ENCODE measurements at places on chromosomes 2 and 18.

DNA sequence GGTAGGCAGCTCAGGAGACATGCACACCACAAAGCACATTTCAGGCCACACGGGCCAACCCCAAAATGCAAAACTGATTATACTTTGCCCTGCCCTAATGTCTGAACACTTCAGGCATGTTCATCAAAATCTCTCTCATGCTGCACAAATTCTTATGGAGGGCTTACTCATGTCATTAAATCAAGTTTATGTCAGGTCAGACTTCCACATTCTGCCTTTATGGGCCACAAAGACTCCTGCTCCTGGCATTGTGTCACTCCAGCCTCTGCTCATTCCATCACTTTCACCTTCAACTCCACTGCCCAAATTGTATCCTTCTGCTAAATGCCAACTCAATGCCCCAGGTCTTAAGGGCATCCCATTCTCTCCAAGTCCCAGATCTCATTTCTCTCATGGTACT lies 9.2 kb downstream of the UXS1 start:
- no peak for DNase-seq

DNA sequence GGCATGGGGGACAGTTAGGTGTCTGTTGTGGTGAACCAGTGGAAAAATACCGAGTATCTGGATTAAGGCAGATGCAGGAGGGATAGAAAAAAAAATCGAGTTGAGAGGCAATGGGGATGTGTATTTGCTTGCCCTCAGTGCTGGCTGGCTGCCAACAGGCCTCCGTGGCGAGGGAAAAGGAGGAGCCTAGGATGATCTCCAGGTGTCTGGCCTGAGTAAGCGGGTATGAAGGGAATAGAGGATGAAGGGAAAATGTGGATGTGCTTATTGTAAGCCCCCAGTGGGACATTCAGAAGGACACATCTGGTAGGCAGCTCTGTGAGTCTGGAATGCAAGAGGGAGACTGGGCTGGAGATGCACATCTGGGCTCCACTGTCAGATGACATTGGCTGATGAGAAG lies 22.8 kb downstream of the KCNS3 start:
- DNase-seq = peak; percentile 81

DNA sequence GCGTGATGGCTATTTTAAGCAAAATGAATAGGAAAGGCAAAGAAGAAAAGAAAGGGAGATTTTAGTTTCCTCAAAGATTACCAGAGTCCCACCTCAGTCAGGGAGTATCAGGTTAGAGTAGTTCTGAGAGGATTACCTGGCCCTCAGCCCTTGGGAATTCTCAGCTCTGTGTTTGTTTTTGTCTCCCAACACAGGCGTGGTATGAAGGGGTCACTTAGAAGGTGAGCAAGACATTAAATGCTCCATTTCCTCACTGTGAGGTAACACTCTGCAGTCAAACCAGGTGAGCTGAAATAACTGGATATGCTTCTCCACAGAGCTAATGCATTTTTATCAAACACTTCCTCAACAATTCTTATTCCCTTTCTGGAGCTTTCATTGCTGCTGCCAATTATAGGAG lies 232.2 kb downstream of the IKZF2 start:
- DNase-seq = no peak

- DNase-seq = no peak
These were observed 178.1 kb downstream of the BARD1 start for GRCh38 chr2:214631406-214631805.

DNA sequence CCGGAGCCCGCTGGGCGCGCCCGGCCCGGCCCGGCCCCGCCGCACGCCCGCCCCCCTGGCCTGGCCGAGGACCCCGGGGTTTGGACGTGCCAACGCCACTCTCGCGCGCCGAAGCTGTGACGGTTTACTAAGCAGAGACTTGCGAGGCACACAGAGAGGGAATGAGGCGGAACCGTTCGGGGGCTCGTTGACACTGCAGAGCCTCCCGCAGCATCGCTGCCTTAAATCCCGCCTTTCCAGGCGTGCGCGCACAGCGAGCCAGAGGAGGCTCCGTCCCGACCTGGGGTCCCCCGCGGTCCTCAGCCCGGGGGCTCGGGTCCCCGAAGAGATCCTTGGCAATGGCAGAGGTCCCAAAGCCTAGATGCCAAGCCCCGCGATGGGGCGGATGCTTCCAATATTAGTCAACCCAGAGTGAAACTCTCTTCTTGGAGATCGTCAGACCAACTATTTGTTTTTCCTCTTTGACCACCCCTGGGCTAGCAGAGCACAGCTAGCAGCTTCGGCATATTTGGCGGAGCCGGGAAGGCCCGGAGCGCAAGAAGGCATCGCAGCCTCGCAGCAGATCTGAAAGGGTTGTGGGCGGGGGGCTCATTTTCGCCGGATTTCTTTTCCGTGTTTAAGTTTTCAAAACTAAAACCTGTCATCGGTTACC lies at the start of gene ZNF385B:
ZNF385B (minus strand) TSS at position 197 of the 652 bp plus-strand sequence.
- no peak for DNase-seq

- DNase-seq = no peak
These were observed 30.0 kb downstream of the MEMO1 start for GRCh38 chr2:31980674-31981356.

GRCh38 chr18:61198486-61198885 lies 134.7 kb upstream of the CDH20 start:
- no peak for DNase-seq

DNA sequence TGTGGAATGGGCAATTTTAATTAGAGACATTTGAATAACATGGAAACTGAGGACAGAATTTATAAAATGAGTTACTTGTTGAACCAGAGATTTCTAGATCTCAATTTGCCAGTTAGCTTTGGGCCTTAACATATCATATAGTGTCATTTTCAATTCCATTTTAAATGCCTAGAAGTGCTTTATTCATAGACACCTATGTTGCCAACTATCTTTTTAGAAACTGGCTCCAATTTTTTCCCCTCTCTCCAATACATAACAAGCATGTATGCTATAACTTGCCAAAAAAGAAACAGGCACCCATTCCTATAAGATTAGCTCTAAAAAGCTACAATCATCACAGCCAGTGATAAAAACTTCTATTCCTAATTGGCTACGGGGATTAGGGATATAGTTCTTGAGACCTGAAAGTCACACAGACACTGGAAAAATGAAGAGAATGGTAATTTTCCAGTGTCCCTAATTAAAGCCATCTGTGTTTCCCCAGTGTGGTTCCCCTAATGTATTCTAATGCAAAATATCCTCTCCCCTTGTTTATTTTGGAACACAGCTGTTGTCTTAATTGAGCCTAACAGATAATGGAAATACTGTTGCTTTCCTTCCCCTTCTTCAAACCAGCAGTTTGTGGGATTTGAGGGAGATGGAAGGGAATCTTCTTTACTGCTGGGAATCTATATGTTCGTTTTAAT lies 205.5 kb upstream of the FSHR start:
- no peak for DNase-seq

DNA sequence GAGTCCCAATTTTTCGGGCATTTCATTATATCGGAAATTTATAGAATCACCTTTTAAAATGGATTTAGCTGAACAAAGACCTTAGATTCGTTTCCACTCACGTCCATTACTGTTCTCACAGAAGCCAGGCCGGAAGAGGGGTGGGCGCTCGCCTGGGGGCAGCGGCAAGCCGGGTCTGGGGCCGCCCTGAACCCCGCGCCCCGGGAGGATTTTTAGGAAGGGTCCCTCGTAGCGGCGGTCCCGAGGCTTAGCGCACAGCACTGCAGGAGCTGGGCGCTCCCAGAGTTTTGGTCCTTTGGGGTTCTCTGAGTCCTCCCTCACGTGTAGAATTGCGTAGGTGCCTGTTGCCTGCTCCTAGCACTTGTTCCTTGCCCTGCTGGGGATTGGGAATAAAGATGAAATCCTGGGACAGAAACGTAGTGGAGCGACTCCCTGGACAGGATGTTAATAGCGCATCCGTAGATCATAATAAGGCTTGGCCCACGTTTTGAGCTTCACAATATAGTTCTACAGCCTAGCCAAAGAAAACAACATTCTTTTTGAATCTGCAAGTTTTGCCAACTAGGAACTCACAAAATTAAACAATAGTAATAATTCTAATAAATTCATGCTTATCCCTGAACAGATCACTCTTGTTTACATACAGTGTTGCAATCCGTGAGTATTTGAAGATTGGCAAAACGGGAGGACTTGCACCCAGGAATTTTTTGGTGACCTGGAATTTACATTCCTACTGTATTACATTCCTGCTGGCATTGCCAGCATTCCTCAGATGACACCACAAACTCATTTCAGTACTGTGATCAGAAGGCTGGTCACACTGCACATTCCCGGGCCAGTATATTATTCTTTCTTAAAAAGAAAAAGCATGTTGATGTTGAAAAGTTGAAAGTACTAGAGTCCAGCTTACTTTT lies 875 bp downstream of the C18orf63 start:
- DNase-seq = no peak

DNA sequence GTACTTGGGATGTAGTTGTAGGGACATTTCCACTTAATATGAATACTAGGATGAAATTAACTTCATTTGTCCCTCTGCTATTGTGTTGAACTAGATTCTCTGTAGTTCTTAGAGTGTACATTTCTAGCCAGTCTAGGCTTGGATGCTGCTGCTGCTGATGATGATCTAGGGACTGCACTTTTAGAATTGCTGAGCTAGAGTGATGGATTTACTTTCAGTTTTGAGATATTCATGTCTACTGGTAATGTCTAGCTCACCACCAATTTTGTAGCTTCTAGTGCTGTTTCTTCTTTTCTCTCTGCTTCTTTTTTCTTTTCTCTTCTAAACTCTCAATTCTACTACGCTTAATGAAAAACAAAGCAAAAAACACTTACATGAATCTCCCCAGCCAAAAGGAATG lies 49.4 kb downstream of the MRPS9 start:
- no peak for DNase-seq

DNA sequence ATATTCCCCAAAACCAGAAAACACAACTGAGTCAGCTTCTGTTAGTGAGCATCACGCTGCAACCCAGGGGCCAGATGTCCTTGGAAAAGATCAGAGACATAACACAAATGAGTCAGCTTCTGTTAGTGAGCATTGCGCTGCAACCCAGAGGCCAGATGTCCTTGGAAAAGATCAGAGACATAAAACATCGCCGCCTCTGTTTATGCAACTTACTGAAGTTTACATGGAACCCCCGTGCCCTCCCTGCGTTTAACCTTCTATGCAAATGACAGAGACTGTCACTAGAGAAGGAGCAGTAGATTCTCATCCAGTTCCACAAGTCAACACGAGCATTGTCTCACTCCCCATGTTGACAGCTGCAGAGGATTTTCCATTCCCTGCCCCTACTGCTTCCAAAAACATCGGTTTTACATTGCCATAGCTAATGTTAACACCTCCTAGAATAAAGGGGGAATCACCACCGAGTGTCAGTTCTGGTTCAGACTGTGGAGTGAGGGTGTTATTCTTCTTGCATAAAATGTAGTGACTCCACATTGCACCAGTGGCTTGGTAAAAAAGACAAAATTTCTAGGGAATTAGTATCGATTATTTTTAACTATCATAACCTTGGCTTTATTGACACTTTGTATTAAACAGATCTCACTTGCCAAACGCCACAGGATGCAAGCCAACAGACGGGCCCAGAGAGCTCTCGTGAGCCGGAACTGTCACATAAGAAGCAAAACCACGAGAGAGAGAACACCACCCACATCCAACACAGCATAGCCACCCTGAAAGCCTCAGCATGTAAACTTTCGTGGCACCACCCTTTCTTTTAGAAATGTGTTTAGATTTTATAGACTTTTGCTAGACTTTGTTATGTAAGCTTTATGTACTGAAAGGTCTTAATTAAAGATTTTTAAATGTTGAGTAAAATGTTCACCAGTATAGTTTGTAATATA lies 87.7 kb downstream of the SH3YL1 start:
- DNase-seq = no peak

DNA sequence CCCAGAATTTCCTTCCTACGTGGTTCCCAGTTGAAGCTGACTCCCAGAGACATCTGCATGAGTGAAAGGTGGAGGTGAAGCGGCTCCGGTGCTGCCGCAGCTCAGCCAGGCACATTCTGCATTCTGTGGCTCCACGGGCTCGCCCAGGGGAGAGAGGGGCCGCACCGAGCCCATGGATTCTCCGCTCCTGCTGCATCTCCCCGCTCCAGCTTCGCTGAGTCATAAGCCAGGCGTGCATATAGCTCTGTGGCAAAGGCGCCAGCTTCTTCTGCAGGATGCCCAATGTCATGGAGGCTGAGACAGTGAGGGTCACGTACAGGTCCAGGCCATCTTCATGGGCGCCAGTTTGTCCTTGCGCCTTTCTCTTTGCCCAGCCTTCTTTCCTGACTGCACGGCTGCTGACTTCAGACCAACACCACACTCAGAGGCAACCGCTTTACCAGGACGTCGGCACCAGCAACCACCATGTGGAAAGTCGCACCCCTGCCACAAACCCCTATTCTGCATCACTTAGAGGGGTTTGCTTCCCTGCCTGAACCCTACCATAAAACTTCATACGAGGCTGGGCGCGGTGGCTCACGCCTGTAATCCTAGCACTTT lies 215.7 kb downstream of the MGAT5 start:
- DNase-seq = no peak

- no peak for DNase-seq
These were observed 295.1 kb downstream of the CNTNAP5 start for GRCh38 chr2:124320051-124320688.

DNA sequence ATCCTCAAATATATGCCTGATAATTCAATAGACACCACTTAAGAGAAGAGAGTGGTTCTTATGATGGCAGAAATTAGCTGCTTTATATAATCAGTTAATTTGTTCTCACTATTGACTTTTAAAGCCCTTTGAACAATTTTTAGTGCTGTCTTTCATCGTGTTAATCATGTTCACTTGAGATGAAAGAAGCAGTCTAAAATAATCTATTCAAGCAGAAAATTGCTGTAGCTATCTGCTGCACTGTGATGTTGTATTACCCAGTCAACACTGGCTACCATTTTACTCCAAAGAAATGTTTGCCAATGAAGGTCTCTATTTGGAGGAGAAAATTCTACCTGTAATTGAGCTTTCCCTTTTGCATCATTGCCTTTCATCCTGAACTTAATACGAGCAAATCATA lies 459.8 kb upstream of the FSIP2 start:
- DNase-seq = no peak

DNA sequence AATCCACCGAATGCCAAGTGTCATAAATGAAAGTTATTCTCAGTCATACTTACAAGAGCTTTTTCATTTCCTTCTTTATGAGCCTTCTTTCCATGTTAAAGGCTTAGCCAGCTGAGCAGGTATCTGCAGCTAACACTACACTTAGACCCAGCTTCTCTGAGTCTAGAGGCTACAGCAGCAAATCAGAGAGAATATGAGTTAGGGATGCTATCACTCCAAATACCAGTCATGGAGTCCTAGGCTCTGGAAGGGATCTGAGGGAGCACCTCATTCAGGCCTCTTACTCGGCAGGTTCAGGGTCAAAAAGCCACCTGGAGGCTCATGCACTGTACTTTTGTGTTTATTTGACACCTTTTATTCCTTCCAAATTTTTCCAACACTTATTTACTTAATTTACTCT lies 2.9 kb downstream of the C2orf80 start:
- no peak for DNase-seq

GRCh38 chr2:224517963-224518362 lies 67.2 kb downstream of the CUL3 start:
- DNase-seq = no peak

DNA sequence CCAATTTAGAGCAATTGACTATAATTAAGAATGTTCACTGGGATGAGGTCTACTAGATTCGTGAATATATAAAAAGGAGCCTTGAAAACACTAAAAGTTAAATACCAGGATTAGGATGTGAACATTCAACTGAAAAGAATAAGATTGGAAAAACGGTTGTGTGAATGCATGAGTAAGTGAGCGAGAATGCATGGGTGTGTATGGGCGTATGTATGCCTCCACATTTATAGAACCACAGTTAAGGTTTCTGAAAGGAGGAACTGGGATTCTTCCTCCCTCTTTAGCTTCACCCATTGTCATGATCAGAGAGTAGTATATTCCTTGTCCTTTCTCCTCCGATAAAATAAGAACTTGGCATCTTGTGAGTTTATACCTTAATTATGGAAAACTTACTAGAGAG lies 151.1 kb upstream of the UBE2E3 start:
- no peak for DNase-seq
